ENCODE measurements at places on chromosomes 11 and 22.

DNA sequence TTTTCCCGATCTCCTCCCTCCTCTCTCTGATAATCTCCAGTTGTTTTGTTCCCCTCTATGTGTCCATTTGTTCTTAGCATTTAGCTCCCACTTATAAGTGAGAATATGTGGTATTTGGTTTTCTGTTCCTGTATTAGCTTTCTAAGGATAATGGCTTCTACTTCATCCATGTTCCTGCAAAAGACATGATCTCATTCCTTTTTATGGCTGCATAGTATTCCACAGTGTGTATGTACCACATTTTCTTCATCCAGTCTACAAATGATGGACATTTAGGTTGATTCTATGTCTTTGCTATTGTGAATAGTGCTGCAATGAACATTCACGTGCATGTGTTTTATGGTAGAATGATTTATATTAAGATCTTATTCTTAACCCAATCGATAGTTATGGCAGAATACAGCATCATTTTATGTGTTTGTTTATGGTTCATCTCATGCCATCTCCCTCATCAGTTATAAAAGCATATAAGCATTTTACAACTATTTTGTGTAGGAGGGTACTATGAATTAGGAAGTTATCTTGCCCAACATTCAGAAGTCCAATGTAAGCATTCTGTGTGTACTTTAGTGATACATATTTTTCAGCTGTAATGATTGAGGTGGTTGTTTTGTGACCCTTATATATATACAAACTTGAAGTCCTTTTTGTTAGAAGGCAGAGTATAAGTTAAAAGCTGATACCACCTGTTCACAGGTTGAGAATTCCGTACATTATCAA lies 3.2 kb downstream of the MS4A3 start:
- no peaks in the 10 kb centered on the region for H3K4me1 ChIP-seq
- H3K4me3 ChIP-seq = no peak overlapping the region
- DNase-seq = no peak
- H3K27ac ChIP-seq = no peak overlapping the region

- H3K36me3 ChIP-seq = no peaks in the 10 kb centered on the region
- no peak overlapping the region for H3K4me3 ChIP-seq
- no peak for DNase-seq
- H3K4me1 ChIP-seq = no peaks in the 10 kb centered on the region
- no peaks in the 10 kb centered on the region for H3K27me3 ChIP-seq
Observed at GRCh38 chr11:5036669-5037068, 9.7 kb upstream of the OR52J3 start.

- H3K4me1 ChIP-seq = no peaks in the 10 kb centered on the region
- H3K36me3 ChIP-seq = no peaks in the 10 kb centered on the region
- H3K27ac ChIP-seq = no peak overlapping the region
- H3K27me3 ChIP-seq = no peaks in the 10 kb centered on the region
- H3K4me3 ChIP-seq = no peak overlapping the region
Observed at GRCh38 chr11:125994509-125994908, 48.7 kb downstream of the VSIG10L2 start.

GRCh38 chr11:2761131-2762030 lies 61.6 kb upstream of the KCNQ1OT1 start:
- DNase-seq = no peak
- no peak overlapping the region for H3K4me3 ChIP-seq
- no peak overlapping the region for H3K27ac ChIP-seq
- no peaks in the 10 kb centered on the region for H3K27me3 ChIP-seq

GRCh38 chr22:39574779-39575551 lies 4.4 kb downstream of the CACNA1I start:
- no peaks in the 10 kb centered on the region for H3K27me3 ChIP-seq
- no peak overlapping the region for H3K4me3 ChIP-seq
- H3K4me1 ChIP-seq = peaks cover 6% of the 10 kb centered on the region
- H3K27ac ChIP-seq = no peak overlapping the region
- no peaks in the 10 kb centered on the region for H3K36me3 ChIP-seq
